ENCODE measurements at places on chromosomes 2 and 18.

GRCh38 chr2:46875226-46875899 is 40.2 kb downstream of the MCFD2 start:
- DNase-seq, result no peak

GRCh38 chr2:8676191-8676920 is 5.5 kb upstream of the ID2 start:
- no peak for DNase-seq

- no peak for DNase-seq
Observed at GRCh38 chr2:7658486-7658885, 741.3 kb downstream of the RNF144A start.

DNA sequence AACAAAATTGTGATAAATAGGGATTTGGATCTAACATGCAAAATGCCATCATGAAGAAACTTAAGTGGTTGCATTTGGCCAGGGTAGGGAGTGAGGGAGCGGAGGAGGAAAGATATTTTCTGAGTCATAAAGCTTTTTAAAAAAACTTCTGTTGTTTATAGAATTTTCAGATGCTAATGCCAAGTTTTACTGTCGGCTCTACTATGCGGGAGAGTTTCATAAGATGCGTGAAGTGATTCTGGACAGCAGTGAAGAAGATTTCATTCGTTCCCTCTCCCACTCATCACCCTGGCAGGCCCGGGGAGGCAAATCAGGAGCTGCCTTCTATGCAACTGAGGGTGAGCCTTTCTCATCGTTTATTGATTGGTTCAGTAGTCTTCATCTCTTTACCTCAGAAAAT is 56.0 kb upstream of the PTH2R start:
- no peak for DNase-seq

DNA sequence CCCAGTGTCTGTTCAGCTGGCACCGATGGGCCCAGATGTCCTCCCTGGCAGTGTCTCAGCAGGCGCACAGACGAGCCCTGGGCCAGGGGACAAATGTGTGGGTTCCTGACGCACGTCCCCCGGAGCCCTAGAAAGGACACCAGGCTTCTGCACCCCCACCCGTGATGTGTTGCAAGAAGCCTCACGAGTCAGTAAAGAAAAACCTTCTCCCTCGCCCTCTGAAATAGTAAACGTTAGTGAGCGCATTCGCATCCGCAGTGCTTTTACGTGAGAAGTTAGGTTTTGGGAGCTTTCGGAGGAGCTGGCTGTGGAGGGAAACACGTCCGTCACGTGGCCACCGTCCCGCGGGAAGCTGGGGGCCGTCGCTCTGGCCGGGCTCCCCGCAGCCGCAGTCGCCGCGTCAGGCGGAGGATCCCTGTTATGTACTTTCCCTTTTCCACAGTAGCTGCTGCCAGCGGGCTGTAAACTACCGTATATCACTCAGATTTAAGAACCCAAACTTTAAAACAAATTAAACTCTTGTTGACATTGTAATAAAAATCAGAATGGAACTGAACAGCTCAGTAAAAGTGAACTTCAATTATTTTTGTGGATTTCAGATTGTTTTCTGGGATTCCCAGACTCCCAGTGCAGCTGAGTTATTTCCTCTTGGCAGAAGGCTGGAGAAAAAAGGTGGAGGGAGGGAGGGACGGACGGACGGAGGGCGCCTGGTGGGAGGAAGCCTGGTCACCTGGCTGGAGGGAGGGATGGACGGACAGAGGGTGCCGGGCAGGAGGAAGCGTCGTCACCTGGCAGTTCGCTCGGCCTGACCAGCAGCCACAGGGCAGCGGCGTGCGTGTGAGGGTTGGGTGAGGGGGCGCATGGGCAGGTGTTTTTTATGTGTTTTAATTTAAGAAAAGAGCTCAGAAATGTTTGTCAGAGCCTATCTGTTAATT is 112.1 kb downstream of the NFATC1 start:
- no peak for DNase-seq

- DNase-seq, result no peak
Observed at GRCh38 chr2:240812721-240813120, 7.3 kb downstream of the KIF1A start.

DNA sequence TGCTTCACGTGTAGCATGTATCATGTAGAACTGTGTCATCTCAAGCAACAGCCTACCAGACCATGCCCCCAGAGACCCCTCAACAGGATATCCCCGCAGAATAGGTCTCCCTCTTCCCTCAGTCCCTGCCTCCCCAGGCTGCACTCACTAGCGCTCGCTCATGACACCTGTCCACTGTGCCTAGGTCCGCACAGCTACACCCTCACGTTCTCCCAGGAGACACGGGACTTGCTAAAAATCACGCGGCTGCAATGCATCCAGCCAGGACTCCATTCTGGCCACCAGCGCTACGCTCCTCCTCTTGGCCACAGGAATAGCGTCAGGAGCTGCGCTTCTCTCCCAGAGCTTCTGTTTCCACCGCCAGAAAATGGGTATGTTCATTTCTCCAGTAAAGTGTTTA is 2.5 kb downstream of the PXDN start:
- DNase-seq, result no peak

GRCh38 chr2:13585732-13586131 is 869.0 kb downstream of the TRIB2 start:
- DNase-seq, result no peak

DNA sequence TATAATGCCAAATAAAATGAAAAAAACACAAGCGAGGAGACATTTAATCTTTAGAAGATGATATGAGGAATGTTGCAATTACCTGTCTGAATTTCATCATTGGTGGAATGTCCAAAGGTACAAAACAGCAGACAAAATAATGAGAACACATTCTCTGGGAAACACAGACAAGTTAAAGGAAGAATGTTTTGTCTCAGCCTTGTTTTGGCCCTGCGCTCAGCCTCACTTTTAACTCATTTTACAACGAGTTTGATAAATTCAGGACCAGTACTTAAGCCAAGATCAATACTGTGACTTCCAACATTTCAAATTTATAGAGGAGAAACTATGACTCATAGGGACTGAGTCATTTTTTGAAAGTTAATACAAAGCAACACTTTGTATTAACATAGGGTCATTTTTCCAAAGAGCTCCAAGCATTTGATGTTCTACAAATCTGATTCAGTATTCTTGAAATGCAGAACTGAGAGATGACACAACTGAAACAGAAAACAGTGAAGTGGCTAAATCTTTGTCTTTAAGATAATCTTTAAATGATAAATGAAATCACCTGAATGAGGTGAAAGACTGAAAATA is 833.2 kb upstream of the CHAC2 start:
- no peak for DNase-seq

DNA sequence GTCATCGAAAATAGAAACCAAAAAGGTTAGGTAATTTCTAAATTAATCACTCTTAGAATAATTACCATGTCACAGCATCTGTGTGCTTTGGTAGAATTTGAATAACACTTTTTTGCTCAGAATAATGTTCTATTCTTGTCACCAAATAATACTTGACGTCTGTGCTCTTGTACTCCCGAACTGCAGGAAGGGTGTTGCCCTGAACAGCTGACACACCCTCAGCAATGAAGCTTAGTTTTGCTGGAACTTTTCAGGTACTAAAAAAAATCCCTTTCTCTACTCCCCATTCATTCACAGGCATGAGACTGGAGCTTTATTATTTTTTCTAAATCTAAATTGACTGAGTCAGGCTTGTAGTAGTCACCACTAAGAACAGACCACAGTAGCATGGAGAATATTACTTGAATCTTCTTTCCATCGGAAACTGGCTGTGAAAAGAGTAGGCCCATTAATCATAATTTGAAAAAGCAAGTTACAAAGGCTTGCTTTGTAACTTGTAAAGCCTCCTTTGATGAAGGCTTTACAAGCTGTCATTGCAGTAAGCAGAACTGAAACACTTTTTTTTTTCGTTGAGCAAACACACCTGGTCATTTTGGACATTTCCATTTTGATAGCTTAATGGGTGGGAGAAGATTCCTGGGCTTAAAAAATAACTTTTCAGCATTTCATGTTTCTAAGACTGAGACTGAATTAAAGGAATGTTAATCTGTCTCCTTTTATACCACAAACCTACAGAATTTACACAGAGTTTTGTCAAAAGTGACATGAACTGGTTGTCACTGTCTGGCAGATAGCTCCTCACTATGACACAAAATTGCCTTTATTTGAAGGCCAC is 70.3 kb upstream of the PELI1 start:
- DNase-seq, result no peak

DNA sequence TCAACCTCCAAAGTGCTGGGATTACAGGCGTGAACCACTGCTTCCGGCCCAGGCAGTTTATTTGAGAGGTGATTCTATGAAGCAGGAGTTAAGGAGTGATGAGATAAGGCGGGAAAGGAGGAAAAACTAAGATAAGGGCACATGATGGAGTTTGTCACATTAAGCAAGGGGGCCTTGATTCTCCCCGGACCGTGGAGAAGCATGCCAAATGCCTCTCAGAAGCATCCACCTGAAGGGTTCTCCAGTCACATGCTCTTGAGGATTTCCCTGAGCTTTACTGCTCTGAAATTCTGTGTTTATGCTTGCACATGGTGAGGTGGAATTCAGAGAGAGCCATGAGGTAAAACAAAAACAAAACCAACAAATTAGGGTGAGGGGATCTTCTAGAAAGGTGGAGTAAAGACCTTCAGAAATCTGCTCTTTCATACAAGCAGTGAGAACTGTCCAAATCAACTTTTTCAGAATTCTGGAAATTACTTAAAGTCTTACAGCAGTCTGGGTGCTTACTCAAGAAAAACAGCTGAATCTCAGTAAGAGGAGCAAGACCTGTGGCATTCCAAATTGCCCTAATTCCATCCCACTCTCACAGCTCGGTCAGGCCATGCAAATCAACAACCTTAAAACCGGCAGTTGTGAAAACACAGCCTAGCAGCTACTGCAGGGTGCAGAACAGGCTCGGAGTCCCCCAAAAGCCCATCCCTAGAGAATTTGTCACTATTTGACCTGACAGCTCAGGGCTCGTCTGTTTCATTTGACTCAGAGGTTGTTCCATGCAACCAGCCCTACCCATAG is 69.1 kb upstream of the CTLA4 start:
- no peak for DNase-seq

Data from stimulated activated CD8-positive, alpha-beta memory T cell treated with anti-CD3 and anti-CD28 coated beads, Interleukin-12 subunit alpha, Interleukin-12 subunit beta, amount 100 ng/mL, for 4 hours (primary cell).